ENCODE measurements at places on chromosomes 11 and 22.

GRCh38 chr11:65112546-65113360, 1.1 kb downstream of the TM7SF2 start:
- peak; percentile 68 for DNase-seq

- peak; percentile 51 for DNase-seq
These were observed 53.8 kb downstream of the ST14 start for GRCh38 chr11:130213143-130213978.

DNA sequence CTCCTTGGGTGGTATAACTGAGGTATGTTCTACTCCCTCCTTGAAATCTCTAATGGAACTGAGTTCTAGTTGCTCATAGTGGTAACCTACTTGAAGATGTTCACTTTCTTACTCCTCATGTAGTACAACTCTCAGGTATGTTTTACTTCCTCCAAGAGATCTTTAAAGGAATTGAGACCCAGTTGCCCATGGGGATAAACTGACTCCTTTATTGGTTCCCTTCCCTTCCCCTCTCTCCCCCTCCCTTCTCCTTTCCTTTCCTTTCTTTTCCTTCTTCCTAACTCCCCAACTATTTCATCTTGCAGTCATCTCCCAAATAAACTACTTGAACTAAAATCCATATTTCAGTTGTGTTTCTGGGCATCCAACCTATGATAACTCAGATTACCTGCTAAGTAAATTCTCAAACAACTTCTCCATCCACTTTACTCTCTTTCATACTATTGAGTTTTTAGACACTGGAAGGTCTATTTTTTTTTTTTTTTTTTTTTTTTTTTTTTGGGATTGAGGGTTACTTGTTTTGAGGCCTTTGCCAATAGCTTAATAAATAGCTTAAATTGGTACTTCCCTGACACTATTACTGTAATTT, 7.9 kb upstream of the TRIM68 start:
- no peak for DNase-seq

DNA sequence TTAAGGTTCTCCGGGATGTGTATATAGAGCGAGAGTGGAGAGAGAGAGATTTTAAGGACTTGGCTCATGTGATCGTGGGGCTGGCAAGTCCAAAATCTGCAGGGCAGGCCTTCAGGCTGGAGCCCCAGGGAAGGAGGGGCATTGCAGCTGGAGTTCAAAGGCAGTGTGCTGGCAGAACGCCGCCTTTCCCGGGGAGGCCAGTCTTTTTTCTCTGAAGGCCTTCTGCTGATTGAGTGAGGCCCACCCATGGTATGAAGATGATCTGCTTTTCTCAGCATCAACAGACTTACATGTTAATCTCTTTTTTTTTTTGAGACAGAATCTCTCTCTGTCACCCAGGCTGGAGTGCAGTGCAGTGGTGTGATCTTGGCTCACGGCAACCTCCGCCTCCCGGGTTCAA, 25.4 kb downstream of the FBLN1 start:
- no peak for DNase-seq

GRCh38 chr11:75903276-75903675, 88.3 kb downstream of the UVRAG start:
- no peak for DNase-seq

DNA sequence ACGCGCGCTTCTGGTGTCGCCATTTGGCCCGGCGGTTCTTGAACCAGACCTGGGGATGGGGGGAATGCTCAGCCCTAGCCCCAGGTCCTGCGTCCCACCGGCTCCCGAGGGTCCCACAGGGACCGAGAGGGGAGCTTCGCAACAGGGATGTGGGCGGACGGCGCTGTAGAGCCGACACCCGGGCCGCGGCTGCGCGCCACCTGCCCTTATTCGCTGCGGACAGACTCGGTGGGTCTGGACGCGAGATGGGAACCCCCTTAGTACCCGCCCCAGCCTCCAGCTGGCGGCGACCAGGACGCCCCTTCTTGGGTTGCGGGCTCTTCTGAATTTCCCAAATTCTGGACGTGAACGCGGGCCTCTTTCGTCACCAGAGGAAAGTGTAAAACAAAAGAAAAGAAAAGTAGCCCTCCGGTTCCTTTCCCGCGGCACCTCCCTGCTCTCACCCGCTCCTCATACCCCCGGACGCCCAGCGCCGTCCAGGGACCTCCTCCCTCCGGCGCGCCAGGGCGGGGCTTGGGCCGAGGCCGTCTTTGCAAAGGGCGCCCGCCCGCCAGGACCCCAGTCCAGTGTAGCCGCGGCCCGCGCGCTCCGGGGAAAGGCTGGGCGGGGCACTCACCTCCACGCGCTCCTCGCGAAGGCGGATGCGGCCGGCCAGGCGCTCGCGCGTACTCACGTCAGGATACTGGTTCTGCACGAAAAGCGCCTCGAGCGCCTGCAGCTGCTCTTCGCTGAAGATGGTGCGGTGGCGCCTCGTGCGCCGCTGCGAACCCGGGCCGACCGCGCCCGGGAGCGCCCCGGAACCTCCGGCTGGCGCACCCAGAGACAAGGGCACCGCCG, 827 bp downstream of the GSC2 start:
- DNase-seq = no peak

GRCh38 chr11:79942090-79942489, 501.3 kb upstream of the TENM4 start:
- DNase-seq = no peak

DNA sequence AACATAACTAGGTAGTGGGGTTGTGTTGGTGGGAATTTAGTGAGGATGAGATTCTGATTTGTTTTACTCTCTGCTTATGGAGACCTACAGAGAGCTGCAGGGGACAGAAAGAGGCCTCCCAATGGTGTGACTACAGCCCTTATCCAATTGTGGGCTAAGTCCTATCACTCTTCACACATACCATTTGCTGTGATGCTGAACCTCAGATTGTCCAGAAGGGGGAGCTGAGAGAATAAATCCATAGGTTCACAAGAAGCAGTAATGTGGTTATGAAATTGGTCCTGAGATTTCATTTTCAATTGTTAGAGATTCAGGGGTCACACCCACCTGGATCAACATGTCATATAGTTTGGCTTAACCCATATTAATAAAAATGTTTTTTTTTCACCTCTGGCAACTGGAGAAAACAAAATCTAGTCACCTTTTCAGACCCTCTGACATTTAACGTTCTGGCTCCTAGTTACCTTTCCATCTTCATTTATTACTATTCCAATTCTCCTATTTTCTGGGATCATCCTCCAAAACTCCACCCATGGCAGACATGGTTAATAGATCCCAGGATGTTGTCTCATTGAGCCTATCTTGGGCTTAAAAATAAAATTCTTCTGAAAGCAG, 53.3 kb upstream of the PTPN5 start:
- no peak for DNase-seq

DNA sequence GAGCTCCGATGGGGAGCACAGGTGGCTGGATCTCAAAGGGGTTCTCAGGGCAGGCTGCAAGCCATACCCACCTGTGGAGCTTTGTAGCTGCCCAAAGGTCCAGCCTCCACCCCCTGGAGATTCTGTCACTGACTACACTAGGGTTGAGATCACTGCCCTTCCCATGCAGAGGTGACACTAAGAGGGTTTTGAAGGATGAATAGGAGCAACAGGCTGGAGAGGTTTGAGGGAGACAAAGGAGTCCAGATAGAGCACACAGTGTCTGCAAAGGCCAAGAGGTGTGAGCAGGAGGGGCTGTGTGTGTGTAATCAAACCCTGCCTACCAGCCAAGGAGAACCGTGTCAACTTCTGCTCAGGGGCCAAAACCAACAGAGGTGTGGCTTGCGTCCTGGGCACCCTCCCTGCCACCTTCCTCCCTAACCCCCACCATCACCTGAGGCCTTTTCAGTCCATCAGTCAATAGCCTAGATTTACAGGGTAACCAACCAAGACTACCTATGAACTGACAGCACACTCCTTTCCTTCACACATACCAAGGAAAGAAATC, 43.0 kb upstream of the WNT11 start:
- no peak for DNase-seq

- DNase-seq = no peak
These were observed 1.1 kb upstream of the CLTCL1 start for GRCh38 chr22:19292458-19293230.

- DNase-seq = no peak
These were observed 122.7 kb downstream of the DBX1 start for GRCh38 chr11:20037396-20038153.

- no peak for DNase-seq
These were observed 3.4 kb downstream of the MRGPRF start for GRCh38 chr11:69009441-69010211.

DNA sequence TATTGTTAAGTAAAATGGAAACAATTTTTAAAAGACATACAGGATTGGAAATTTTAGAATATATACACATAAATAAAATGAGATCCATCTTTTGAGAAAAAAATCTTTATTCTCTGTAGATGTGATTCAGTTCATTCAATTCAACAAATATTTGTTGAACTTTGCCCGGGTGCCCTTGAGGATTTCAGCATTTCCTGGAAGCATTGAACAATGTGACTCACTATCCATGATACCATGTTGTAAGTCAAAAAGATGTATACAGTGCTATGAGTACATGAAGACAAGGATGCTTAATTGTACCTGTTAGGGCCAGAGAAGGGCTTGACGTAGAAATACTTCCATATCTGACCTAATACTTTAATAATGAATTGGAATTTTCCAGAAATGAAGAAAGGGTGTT, 353.7 kb downstream of the METTL15 start:
- DNase-seq = no peak

GRCh38 chr22:46767249-46767985, 5.0 kb downstream of the TBC1D22A start:
- no peak for DNase-seq

Measured in T follicular helper cell (primary cell).